Activated naive CD4-positive, alpha-beta T cell treated with Interleukin-2 at 50 U/mL for 16 hours (primary cell): ENCODE measurements at places on chromosomes 2 and 18.

DNA sequence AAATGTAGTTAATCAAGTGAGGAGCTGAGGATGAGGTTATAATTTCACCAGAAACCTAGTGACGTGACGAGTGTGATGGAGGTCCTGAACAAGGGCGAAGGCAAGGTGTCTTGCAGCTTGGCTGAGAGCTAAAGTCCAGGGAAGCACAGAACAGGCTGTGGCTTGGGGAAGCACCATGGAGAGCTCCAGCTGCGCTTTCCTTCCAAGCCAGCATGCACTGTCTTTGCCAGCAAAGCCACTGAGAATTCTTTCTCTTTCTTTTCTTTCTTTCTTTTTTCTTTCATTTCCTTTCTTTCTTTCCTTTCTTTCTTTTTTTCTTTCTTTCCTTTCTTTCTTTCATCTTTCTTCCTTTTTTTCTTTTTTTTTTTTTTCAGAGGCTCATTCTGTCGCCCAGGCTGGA lies 239.3 kb downstream of the FBXO15 start:
- no peak for DNase-seq

- DNase-seq: no peak
Measured at GRCh38 chr18:41917181-41917580, 37.9 kb upstream of the PIK3C3 start.

GRCh38 chr18:80035997-80036396 lies 1.8 kb downstream of the RBFA start:
- no peak for DNase-seq

DNA sequence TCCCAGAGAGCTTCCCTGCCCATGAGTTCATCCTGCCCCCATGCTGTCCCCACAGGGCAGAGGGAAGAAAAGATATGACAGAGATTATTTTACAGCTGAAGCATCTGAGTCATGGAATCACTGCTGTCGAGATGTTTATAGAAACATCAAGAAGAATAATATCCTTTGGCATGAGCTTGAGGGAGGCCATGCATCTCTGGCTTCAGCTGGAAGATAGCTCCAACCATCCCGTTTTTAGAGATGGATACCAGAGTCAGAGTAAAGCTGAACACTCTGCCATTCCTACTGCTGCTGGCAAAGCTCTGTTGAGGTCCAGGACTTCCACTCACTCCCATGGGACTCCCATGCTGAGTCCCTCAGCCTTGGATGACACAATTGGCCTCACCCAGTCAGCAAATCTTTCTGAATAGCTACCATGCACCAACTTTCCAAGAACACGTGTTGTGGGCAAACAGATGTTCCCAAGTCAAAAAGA lies 167.8 kb downstream of the TTC32 start:
- no peak for DNase-seq

DNA sequence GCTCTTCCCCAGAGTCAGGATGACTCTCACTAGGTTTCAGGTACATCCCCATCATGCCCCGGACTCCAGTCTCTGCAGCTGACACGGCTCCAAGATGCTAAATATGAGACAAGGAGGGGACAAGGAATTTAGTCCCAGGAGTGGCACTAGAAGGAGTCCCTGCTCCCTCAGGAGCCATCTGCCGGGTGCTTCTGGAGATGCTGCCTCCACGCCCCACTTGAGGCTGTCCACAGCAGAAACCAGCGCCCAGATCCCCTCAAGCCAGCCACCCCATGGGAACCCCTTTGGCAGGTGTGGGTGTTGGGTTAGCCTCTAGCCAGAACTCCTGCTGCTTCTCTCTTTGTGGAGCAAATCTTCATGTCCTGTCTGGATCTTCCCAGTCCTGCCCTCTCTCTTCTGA lies 40.3 kb downstream of the BCL11A start:
- DNase-seq: no peak

DNA sequence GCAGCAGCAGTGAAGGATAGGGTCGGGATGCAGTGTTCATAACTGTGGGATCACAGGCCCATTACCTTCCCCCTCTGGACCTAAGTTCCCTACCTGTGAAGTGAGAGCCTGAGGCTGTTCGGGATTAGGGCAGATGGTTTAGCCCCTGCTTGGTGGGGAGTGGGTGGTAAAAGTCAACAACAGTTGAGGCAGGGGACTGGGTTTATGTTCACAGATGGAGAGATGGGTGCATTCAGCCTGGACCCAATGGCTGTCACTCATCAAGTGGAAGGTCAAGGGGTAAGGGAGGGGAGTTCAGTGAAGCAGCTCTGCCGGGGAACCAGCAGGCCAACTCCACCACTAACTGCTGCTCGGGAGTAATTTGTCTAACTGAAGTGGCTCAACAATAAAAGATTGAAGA lies 180.4 kb downstream of the FAM210A start:
- DNase-seq: no peak

- DNase-seq: no peak
Measured at GRCh38 chr2:16244153-16244965, 304.0 kb downstream of the MYCN start.

GRCh38 chr2:180952082-180952481 lies 28.3 kb upstream of the UBE2E3 start:
- no peak for DNase-seq

DNA sequence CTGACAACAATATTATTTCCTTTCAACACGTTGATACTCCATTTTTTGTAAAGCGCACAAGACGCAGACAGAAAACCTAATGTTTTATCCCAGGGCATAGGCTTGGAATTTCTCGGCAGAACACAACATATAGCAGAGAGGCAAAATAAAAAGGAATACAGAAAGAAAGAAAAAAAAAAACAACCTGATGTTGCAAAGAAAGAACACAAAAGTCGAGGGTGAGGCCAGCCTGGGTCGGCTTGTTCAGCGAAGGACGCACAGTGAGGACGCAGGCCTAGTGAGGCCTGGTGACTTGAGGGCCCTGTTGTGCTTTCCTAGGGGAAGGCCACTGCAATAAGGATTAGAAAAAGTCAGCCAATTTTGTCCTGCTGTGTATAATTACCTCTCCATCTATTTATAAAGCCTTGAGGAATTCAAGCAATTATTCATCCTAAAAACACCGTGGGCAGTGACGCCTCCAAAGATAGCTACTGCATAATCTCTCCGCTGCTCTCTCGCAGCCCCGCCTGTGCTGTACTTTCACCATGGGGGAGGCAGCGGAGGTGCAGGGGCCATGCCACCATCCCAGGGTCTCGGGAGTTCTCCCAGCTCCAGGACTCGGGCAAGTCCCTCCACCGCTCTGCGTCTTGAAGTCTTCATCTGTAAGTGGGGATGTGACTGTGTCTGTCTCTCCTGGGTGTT lies 61.9 kb upstream of the SH3RF3 start:
- no peak for DNase-seq

GRCh38 chr2:32463110-32463509 lies 106.3 kb downstream of the BIRC6 start:
- DNase-seq: no peak

- DNase-seq: no peak
Measured at GRCh38 chr18:48660346-48661228, 121.8 kb downstream of the CTIF start.

GRCh38 chr2:239715202-239715601 lies 309.9 kb downstream of the NDUFA10 start:
- DNase-seq: no peak

GRCh38 chr2:6441800-6442199 lies 423.9 kb downstream of the CMPK2 start:
- DNase-seq: no peak

- DNase-seq: no peak
Measured at GRCh38 chr2:151486053-151486452, 76.4 kb downstream of the RIF1 start.

DNA sequence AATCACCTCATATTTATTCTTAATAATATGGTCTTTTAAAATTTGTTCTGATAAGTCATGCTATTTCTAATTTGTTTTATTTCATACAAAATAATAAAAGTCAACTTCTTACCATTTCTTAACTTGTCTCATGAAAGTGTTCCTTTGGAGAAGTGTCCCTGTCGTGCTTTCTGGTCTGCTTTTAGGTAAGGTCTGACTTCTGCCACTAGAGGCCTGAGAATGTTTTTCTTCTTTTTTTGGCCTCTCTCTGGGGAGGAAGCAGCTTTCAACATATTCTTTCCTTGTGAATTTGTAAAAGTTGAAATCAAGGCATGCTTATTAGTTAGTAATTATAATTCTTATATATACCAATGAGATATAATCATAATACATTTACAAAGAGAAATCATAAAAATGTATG lies 39.4 kb downstream of the MAP2 start:
- DNase-seq: no peak

DNA sequence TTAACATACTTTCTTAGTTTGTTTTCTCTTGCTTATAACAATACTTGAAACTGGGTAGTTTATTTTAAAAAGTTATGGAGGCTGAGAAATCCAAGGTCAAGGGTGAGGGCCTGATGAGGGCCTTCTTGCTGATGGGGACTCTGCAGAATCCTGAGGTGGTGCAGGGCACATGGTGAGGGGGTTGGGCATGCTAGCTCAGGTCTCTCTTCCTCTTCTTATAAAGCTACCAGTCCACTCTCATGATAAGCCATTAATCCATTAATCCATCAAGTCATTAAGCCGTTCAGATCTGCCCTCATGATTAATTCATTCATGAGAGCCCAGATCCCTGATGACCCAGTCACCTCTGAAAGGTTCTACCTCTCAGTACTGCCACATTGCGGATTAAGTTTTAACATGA lies 21.4 kb downstream of the ALMS1 start:
- DNase-seq: no peak

DNA sequence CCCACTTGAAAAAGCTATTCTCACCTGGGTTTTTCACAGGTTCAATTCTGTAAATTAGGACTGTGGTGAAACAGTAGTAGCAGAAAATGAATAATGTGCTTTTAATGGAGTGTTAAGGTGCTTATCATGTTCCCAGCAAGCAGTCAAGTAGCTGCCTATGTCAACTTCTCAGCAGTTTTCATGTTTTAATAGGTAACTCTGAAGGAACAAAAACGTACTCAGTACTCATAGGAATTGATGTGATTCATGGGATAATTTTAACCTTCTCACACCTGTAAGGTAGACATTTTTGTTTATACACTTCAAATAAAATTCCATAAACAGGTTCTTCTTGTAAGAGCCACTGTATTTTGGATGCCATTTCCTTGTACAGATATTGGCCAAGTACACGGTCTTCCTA lies 801.6 kb downstream of the MBD2 start:
- DNase-seq: no peak

GRCh38 chr2:54669677-54670484 lies 53.6 kb upstream of the EML6 start:
- DNase-seq: no peak

DNA sequence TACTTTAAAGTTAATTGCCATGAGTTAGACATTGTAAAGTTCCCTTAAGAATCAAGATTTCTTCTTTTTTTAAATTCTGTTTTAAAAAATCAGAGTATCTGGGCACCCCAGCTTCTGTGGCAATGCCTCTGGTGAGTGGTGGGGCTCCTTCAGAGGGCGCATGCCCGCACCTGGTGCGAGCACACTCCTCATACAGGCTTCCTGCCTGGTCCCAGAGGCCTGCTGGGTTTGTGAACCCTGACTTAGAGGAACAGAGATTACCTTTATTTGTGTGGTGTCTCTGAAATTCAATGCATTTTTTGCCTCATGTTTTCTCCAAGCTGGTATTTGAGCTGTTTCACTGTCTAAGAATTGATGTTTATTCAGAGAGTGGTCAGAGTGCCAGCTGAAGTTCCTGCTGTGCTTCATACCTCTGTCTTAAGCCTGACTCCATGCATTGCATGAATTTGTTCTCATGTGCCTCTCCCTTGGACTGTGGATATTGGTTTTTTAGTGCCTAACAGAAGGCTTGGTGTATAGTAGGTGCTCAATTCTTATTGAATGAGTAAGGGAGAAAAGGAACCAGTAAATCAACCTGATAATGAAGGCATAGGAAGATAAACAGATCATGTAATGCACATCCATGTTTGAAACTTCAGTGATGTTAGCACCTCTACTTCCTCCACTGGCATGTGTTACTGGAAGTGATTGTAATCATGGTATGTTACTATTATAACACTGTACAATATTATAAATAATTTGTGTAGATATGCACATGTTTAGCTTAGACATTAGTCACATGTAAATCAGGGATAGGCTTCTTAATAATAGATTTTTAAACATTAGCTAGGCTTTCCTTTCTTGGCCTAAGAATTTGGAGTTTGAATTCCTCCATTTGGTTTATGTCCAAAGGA lies 29.0 kb downstream of the PHLPP1 start:
- DNase-seq: no peak

GRCh38 chr2:39181297-39181696 lies 60.4 kb upstream of the SOS1 start:
- DNase-seq: no peak

GRCh38 chr2:74532222-74532621 lies 2.5 kb downstream of the HTRA2 start:
- DNase-seq: no peak

- no peak for DNase-seq
Measured at GRCh38 chr18:6521803-6522418, 107.2 kb upstream of the L3MBTL4 start.

DNA sequence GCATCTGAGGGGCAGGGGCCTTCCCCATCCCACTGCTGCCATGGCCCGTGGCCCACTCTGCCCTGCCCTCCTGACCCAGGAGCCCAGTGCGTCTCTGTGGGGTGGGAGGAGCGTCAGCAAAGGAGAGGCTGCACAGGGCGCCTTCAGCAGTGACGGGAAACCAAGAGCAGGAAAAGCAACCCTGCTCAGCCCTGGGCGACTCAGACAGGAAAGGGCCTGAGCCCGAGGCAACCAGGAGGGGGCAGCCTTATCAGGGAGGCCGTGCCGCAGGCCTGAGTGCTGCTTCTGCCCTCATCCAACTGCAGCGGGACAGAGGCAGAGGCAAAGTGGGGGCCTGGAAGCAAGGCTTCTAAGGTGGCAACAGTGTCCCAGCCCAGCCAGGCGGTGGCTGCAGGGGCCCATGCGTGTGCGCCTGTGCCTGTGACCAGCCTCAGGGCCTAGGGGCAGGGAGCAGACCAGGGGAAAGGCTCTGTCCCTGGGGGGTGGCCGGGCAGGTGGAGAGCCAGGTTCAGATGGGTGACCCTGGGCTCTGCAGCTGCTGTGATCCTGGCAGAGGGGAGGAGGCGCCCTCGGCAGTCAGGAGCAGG lies 23.3 kb upstream of the ALPI start:
- DNase-seq: no peak
